ENCODE measurements at places on chromosomes 2 and 18.
A peak's percentile ranks its signal among the peaks of the same experiment; 100 is the strongest.

- DNase-seq = no peak
Observed at GRCh38 chr2:150424406-150424805, 63.1 kb downstream of the RND3 start.

- DNase-seq = no peak
Observed at GRCh38 chr2:22878121-22878520, 506.9 kb upstream of the KLHL29 start.

DNA sequence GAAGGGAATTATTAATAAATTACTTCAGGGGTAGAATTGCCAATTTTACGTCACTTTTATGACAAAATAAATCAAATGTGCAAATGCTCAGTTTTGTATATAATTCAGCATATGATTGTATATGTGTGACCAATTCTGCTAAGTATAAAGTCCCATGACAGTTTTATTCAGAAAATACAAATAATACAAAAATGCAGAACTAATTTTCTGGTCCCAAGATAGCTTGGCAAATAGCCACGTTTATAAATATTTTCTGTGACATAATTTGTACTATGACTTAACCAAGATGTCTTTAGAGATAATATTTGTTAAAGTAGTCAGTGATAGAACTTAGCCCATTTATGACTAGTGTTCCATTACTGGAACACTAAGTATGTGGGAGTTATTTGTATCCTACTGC, 24.2 kb upstream of the CAB39 start:
- DNase-seq = no peak

DNA sequence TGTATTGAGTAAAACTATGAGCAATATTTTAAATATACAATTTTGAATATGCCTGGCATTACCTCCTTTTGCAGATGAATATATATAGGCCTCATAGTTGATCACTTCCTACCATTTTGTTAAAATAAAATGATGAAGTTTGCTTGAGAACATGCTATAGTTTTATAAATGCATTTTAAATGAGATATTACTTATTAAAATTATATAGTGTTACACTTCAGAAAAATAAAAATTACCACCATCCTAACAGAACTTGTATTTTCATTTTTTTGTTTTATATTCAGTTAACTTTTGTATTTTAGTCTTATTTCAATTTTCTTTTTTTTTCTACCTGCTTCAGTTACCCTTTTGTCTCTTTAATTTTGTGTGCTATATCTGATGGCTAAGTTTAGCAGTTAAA, 426.9 kb downstream of the PARD3B start:
- DNase-seq = no peak

DNA sequence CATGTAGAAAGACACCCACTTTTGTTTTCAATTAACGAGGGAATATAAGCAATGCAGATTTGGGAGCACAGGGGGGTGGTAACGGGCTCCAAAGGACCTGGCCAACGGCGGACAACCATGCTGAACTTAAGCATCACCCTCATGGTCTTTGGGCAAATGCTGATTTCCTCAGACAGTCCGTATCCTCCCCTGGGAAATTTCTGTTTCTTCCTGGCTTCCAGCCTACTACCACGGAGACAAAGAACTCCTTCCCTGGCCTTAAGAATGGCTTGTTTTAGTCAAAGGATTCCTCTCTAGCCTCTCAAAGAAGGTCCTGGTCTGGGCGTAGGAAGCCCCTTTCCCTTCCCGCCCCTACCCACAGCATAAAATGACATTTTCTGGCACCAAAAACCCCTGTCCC, 34.3 kb downstream of the EN1 start:
- DNase-seq = no peak

- peak; percentile 77 for DNase-seq
Observed at GRCh38 chr2:226802573-226802972, 3.0 kb upstream of the IRS1 start.

DNA sequence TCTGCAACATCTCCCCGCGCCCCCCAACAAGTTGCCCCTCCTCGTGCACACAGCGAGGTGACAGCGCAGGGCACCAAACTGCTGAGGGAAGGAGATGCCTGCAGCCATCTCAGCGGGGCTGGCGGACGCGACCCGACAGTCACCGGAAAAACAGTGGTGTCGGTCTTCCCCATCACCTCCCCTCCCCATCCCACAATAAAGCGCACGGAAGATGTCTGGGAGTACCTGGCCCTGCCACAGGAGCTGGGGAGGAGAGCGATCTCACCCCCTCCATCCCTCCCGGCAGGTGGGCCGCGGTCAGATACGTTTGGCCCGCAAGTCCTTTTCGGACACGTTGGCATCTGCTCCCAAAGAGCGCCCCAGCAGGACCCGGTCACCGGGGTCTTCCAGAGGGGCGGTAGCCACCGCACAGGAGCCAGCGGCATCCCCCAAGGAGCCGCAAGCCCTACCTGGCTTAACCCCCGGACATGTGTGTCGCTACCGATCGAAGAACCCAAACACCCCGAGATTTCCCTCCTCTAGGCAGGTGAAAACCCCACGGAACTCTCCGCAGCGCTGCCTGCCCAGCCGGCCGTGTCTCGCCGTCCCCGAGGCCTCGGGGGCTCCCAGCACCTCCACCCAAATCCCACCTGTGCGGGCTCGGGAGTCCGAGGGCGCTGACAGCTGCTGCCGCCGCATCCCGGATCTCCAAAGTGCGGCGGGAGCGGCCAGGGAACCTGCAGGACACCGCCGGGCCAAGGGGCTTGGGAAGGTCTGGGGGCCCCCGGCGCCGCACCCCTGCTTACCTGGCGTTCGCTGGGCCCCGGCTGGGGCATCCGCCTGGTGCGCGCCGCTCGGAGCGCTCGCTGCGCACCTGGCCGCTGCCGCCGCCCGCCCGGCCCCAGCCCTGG, 657 bp downstream of the ATP8B1 start:
- peak; percentile 59 for DNase-seq

DNA sequence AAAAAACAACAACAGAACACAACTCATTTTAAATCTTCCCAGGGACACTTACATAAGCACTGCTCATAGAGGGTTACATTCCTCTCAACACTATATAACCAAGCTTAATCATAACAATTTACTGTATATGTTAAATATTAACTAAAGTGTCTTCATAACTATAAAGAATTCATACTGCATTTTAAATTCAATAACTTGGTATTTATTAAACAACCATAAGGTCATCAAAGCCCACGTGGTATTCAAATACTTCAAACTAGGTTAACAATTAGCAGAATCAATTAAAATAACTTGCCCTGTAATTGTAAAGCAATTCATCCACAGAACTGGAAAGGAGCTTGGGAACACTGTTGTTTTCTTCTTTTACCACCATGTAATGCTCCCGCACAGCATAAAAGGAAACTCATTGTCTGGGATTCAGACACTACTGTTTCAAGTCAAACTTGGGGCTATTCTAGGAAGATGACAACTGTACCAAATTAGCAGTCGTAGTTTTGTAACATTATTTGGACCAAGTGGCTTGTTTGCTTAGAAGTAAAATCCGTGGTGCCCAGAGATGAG, 10.4 kb downstream of the GAREM1 start:
- DNase-seq = peak; percentile 51

DNA sequence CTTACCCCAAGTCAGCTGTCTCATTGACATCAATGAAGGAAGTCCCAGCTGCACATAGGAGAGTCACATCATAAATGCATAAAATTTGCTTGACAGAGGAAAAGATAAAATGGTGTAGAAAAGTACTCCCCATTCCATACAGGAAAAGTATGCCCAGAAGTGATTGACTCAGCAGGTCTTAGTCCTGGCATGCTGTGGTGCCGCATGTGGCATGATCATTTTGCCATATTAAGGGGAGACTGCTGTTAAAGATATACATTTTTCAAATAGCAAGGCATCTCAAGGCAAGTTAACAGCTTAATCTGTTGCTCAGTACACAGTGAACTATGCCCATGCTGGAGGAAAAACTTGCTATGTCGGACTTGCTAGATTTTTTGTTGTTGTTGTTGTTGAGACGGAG, 8.1 kb downstream of the COPS7B start:
- no peak for DNase-seq

DNA sequence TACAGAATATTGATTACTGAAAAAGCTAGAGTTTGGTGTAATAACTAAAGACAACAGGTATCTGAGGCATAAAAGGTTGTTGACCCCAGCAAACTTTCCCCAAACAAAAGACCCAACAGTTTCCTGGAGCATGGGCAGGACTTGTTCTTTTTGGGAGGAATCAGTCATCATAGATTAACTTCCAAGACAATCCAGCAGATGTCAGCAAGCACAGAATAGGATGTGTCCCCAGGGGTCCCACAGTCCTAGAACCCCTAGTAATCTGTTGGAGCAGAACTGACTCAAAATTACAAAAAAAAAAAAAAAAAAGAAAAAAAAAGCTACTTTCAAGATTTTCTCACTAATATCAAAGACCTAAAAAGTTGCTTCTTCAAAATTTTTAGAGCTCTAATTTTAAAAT, 564.7 kb upstream of the SLC39A10 start:
- no peak for DNase-seq

- no peak for DNase-seq
Observed at GRCh38 chr18:58761970-58762780, 90.9 kb downstream of the MALT1 start.

DNA sequence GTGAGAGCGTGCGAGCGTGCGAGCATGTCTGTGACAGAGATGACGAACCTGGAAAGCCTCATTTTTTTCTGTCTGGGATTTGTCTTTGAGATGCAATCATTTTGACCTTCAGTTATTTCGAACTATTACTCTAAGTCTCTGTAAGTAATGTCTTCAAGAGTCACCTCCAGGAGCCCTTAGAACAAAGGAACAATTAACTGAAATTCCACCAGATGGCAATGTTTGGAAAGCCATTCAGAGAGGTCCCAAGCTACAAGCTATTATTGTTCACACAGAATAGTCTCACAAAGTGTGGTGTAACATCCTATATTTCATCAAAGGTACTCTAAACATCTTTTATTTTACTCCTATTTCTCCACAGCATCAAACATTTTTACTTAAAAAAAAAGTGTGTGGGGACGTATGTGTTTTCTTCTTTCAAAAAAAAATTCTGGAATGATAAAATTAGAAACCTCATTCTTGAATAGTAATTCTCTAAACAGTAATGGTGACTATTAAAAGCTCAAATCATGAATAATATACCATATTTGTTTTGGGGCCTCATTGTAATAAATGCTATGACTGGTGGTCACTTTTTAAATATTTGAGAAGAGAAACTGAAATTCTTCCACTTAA, 35.1 kb upstream of the MAPRE2 start:
- peak; percentile 74 for DNase-seq

GRCh38 chr2:206936843-206937230, 2.5 kb upstream of the CPO start:
- DNase-seq = peak; percentile 11

- DNase-seq = peak; percentile 83
Observed at GRCh38 chr2:28153851-28154250, 238.8 kb upstream of the FOSL2 start.

- DNase-seq = no peak
Observed at GRCh38 chr2:211875488-211875887, 663.1 kb downstream of the ERBB4 start.

GRCh38 chr2:185284696-185285095, 453.9 kb upstream of the FSIP2 start:
- DNase-seq = no peak

- no peak for DNase-seq
Observed at GRCh38 chr2:192010073-192010472, 163.2 kb upstream of the CAVIN2 start.

- no peak for DNase-seq
Observed at GRCh38 chr2:54239427-54239826, 16.6 kb downstream of the TSPYL6 start.

GRCh38 chr2:80266231-80266630, 38.3 kb downstream of the LRRTM1 start:
- no peak for DNase-seq
